ENCODE measurements at places on chromosomes 16 and 17.
A peak's percentile ranks its signal among the peaks of the same experiment; 100 is the strongest.

DNA sequence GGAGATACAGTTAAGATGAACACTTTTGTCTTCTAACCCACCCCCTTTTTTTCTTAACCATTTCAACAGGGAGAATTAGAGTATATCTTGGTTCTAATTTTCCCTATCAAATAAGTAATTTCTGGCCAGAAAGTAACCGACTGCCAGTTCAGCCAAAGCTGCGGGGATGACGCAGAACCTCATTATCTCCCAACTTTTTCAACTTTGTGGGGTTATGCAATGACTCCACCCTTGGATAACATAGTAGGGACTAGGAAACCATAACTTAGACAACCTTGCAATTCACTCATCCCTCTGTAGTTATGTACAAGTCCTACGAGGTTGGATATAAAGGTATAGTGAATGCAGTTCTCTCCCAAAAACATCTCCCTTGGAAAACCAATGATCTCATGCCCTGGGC lies 184.0 kb downstream of the ZNF18 start:
- DNase-seq, result no peak

DNA sequence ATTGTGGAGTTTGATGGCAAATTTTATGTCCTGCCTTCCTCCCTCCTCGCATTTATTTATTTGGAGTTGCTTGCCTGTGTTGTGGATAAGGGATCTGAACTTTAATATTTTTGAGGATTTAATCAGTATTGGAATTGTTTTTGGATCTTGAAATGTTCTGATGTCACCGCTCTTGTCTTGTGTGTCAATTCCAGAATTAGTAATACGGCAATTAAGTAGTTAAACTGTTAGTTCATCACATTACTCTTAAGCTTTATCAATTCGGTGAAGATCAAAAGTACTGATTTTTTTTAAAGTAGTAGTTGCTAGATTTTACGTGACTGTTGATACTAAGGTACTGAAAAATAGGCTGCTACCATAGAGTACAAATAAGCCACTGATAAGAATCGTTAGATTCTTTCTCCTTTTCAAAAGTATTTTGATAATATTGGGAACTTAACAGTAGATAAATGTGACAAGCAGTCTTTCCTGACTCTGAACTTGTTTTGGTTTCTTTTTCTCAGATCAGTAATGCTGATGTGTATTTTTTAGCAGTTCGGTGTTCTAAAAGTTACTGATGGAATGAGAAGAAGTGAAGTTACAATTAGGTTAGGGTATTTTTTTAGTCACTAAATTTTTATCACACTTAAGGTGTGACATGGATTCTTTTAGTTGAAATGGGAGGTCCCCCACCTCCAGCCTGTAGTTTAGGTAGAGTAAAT lies 2.0 kb downstream of the RBBP6 start:
- DNase-seq, result no peak

DNA sequence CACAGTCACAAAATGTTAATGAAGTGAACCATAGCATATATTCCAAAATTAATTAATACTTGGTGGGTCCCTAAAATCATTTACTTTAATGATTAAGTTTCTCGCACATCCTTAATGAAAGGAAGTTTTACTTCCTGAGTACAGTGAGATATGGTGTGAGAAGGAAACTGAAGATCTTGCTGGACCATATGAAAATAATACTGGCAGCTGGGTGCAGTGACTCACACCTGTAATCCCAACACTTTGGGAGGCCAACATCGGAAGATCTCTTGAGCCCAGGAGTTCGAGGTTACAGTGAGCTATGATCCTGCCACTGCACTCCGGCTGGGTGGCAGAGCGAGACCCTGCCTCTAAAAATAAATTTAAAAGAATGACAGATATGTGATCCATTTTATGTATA lies 62.5 kb downstream of the ABCA8 start:
- no peak for DNase-seq

DNA sequence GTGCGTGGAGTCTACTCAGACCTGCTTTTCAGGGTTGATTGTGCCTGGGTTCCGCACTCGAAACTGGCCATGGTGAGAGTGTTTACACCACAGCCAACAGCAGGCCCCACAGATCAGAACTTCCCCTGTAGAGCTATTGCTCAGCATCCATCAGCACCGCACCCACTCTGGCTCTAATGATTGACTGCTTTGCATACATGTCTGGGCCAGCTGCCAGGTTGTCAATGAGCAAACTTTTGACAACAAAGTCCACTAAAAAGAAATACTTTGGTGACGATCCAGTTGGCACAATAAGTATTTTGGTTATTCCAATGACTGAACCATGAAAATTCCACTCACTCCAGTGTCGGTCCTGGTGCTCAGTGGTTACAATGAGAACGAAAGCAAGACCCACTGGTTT lies 190.7 kb downstream of the FOXL1 start:
- no peak for DNase-seq

DNA sequence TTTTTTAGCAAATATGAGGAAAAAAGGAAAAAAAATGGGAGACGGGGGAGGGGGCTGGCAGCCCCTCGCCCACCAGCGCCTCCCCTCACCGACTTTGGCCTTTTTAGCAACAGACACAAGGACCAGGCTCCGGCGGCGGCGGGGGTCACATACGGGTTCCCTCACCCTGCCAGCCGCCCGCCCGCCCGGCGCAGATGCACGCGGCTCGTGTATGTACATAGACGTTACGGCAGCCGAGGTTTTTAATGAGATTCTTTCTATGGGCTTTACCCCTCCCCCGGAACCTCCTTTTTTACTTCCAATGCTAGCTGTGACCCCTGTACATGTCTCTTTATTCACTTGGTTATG lies 1.2 kb upstream of the TMEM88 start:
- no peak for DNase-seq

GRCh38 chr17:50458701-50459676 lies 9.7 kb downstream of the CHAD start:
- DNase-seq, result no peak

DNA sequence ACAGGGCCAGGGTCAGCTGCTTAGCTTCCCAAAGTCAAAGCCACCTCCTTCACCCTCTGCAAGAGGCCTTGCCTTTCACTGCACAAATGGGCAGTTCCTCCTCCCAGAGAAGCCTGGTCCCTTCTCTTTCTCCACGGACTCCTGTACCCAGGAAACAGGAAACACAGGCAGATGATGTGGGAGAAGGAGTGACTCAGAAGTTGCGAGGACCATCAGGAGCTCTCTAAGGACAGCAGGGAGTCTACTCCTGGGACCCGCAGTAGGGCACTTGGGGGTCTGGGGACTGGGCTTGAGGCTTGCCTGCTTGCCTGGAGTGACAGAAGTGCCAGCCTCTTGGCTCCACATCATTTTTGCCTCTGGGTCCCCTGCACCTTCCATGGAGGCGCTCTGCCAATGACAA lies 47.4 kb upstream of the KSR1 start:
- DNase-seq, result no peak

- DNase-seq, result no peak
These were observed 132.8 kb upstream of the SDK2 start for GRCh38 chr17:73777131-73777449.

DNA sequence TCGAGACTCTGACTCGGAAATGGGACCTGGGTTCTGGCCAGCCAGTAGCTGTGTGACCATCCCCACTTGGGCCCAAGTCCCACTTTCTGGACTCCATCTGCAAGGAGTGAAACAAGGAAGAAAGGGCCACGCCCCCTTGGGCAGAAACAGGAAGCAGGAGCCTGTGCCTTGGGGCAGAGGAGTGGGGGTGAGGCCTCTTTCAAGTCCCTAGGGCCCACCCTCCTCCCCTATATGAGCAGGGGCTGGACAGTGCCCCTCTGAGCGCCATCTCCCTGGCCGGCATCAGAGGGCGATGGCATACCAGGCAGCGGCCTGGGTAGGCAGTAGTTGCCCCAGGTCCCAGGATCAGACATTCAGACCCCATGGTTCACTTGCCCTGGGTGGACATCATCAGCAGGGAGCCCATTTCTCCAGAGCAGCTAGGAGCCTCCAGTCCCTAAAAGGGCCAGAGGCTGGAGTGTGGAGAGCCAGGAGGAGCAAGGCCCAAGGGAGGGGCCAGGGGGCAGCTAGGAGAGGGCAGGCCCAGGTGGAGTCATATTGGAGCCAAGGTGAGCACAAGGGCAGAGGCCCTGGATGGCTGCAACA lies 7.1 kb downstream of the BCAR1 start:
- no peak for DNase-seq

DNA sequence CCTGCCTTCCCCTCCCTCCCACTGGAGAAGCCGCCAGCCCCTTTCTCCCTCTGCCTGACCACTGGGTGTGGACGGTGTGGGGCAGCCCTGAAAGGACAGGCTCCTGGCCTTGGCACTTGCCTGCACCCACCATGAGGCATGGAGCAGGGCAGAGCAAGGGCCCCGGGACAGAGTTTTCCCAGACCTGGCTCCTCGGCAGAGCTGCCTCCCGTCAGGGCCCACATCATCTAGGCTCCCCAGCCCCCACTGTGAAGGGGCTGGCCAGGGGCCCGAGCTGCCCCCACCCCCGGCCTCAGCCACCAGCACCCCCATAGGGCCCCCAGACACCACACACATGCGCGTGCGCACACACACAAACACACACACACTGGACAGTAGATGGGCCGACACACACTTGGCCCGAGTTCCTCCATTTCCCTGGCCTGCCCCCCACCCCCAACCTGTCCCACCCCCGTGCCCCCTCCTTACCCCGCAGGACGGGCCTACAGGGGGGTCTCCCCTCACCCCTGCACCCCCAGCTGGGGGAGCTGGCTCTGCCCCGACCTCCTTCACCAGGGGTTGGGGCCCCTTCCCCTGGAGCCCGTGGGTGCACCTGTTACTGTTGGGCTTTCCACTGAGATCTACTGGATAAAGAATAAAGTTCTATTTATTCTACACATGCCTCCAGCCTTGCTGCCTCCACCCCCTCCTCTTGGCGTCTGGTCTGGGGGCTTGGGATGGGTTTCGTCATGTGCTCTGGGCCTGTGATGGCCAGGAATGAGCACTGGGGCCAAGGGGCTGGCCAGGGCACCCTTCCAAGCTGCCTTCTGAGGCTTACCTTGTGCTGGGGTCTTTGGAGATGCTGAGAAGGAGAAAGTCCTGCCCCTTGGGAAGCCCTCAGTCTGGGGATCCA lies 7.3 kb downstream of the GJD3 start:
- no peak for DNase-seq

GRCh38 chr17:6712058-6712853 lies 913 bp downstream of the SLC13A5 start:
- DNase-seq, result peak; percentile 39

GRCh38 chr16:88382491-88383400 lies at the start of gene ZNF469:
Gene ZNF469 (plus strand): TSS chr16:88382959. CDS start chr16:88427471, 44,512 bp downstream.
- peak; percentile 25 for DNase-seq

DNA sequence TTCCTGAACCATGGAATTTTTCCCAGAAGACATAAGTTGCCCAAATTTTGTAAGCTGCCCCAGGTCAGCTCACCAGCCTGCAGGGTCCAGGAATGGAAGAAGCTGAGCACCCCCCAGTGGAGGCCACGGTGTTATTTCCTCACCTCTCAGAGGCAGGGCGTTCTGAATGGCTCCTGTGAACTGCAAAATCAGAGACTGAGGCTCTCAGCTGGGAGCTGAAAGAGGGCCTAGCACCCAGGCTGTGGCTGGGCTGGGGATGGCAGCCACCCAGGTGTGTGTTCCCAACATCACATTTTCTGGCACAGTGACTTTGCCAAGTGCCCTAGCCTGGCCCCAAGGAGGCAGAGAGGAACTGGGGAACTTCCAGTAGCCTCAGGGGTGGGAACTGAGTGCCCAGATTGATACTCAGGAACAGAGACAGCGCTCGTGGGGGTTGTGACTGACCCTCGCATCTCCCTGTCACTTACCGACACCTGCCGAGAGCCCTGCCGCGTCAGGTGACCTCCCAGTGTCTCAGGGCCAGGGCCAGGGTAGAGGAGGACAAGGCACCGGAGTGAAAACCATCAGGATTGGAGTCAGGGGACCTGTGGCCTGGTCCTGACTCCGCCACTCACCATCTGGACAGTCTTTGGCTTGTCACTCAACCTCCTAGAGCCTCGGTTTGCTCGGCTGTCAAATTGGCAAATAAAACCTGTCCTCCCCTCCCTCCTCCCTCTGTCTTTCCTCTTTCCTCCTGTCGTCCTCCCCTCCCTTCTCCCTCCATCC lies 11.3 kb downstream of the CACNG4 start:
- no peak for DNase-seq

GRCh38 chr16:47699106-47699505 lies 238.0 kb downstream of the PHKB start:
- no peak for DNase-seq

GRCh38 chr17:78122931-78123249 lies 5.7 kb downstream of the TMC6 start:
- no peak for DNase-seq

DNA sequence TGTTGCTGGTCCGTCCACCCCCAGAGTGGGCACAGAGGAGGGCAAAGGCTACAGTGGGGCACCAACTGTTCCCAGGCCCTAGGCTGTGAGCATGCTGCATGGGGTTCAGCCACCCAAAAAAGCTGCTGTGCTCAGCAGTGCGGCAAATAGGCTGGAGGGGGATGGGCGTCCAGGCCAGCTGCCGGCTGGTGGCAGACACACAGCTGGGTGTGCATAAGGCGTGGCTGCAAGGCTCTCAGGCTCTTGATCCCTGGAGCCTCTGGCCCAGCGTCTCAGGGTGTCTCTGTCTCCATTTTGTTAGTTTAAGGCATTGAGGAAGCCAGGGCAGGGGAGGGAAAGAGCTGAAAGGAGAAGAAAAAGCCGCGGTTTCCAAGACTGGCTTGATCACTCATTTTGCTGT lies 8.8 kb downstream of the RPL19 start:
- no peak for DNase-seq

DNA sequence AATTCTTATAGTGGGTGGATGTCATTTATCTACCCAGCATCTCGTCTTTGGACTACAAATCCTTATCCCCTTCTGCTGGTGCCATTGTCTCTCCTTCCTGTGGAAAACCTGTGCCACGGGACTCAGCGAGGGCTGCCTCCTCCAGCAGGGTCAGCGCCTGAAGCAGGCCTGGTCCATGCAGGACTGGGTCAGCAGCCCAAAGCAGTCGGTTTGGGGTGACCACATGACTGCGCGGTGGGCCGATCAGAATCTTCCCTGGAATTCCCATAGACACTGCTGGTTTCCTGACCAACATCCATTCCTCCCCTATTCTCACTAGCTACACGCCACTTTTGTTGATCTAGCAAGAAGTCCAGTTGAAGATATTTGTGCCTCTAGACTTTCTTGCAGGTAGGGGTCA lies 26.9 kb downstream of the RPRML start:
- no peak for DNase-seq

DNA sequence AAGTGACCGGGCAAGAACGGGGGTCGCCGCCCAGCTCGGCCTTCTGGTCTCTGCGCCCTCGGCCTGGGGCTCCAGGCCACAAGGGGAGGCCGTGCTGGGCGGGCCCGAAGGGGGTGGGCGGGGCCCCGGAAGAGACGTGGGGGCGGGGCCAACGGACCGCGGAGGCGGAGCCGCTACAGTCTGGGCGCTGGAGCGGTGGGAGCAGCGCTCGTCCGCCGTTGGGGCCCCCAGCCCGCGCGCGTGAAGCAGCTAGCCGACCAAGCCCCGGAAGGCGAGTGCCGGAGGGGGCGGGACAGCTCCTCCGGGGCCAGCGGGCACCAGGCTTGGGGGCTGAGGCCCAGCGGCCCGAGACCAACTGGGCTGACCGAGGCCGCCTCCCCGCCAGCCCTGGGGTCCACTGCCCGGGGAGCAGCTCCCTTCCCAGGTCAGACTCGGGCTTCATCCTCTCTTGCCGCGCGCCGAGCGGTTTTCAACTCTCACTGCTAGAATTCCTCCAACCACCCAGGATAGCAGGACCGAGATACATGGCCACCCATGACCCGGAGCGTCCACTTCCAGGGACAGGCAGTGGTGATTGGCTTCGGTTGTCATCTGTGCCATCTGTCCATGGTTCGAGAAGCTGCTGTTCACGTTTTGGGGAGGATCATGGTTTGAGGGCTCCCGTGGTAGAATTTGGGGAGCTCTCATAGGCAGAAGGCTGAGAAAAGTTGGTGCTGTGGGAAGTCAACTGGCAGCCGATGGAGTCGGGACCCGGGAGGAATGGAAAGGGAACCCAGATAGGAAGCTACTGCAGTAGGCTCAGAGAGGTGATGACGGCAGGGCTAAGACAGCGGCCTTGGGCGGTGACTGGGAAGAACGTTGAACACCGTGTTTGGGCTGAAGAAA lies 44.6 kb upstream of the LCMT1 start:
- peak; percentile 63 for DNase-seq
